Renal cortical epithelial cell (primary cell): ENCODE measurements at places on chromosomes 5 and 9.

DNA sequence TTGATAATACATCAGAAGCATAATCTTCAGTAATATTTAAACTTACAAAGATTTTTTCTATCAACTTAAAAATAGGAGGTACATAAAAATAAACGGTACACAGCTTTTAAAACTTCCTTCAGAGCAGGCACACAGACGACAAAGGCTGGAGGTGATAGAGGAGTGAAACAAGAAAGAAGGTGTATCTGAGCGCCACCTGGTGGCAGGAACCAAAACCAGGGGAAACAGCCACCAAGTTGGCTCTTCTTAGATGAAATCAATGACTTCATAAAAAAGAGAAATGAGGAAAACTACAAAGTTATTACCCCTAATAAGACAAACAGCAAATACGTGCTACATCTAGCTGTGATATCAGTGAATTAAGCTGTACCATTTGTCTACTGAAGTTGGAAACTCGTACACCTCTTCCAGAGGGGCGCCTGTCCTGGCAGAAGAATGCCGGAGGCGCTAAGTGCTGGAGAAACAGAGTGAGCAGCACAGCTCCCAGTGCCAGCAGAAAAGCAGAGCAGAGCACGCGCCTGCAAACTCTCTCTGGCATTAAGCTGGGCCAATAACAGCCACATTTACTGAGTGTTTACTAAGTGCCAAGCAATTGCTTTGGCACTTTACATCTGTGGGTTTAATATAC is 85.9 kb downstream of the SETX start:
- peak; percentile 49 for DNase-seq

DNA sequence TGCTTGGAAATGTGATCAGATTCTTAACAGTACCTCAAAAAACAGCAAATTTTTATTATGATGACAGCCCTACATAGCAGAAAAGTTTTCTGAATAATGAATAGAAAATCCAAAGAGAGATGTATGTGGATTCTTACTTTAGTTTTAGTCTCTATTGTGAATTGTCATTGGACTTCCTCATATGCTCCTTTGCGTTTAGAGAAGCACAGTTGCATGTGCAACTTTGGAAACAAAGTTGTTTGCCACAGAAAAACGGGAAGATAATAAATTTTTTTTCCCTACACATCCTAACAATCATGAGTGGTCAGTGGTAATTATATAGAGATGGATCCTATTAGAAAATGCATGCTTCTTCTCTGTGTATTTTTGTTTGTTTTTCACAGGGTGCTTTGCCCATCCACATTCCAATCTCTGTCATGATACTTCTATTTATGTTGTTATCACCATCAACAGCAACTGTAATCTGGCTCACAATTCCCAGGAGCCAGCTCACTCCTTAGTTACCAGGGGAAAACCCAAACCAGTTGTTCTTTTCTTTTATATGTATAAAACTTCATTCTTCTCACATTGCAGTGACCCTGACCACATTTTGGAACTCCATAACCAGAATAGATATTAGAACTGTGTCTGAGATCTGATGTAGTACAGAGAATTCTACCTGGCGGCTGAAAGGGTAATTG is 118.7 kb downstream of the NDUFS4 start:
- DNase-seq = peak; percentile 11

DNA sequence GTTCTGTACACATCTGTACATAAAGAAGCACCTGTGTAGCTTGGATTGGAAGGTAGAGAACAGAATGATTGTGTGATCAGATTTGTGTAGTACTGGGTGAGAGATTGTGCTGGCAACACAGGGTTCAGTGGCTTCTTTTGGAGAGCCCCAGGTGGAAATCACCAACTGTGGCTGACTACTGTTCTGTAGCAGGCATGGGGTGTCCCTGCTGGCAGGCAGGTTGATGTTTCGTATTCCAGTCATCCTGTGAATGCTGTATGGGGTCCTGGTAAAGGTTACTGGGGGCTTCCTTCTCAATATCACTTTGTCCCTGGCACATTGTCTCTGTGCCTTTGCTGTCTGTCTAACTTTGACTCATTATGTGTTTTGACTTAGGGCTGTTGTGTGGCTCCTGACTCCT is 5.3 kb downstream of the ASPN start:
- no peak for DNase-seq

DNA sequence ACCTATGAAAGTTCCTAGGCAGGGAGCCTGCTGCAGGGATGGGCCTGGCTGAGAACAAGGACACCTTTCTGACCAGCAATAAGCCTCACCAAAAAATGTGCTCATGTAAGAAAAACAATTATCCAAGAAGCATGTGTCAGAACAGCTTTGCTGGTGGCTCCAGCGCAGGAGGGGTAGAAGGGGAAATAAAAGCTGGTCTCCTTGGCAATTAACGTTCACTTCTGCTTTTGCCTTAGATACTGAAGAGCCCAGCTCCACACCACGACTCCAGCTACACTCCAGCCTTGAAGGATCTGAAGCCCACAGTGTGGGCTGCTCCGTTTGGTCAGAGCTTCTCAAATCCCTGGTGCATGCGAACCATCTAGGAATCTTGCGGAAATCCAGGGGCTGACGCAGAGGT is 107.6 kb upstream of the PHYKPL start:
- DNase-seq = no peak

- peak; percentile 30 for DNase-seq
Observed at GRCh38 chr9:122197426-122197825, 31.3 kb downstream of the LHX6 start.

- no peak for DNase-seq
Observed at GRCh38 chr9:132412089-132412488, 2.1 kb downstream of the CFAP77 start.

DNA sequence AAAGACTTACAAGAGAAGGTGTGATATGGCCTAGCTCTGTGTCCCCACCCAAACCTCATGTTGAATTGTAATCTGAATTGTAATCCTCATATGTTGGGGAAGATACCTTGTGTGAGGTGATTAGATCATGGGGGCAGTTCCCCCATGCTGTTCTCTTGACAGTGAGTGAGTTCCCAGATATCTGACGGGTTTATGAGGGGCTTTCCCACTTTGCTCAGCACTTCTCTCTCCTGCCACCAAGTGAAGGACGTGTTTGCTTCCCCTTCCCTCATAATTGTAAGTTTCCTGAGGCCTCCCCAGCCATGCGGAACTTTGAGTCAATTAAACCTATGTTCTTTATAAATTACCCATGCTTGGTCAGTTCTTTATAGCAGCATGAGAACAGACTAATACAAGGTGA is 49.0 kb downstream of the CDO1 start:
- DNase-seq = no peak

DNA sequence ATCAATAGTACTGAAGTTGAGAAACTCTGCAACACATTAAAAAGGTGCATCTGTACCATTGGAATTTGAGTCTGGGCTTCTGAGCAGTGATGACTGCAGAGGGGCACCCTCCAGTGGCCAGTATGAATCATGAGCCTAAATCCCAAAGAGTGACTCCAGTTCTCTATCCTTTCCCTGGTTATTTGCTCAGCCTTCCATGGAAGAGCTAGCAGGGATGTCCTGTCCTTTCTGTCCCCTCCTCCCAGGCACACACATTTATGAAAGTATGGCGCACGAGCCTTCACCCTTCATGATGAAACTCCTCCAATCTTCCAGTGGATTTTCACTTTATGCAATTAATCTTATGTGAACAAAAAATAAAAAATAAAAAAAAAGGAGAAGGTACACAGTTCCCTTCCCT is 81.0 kb downstream of the ESM1 start:
- DNase-seq = peak; percentile 60

GRCh38 chr9:95089257-95090022 is 228.1 kb downstream of the FANCC start:
- no peak for DNase-seq

DNA sequence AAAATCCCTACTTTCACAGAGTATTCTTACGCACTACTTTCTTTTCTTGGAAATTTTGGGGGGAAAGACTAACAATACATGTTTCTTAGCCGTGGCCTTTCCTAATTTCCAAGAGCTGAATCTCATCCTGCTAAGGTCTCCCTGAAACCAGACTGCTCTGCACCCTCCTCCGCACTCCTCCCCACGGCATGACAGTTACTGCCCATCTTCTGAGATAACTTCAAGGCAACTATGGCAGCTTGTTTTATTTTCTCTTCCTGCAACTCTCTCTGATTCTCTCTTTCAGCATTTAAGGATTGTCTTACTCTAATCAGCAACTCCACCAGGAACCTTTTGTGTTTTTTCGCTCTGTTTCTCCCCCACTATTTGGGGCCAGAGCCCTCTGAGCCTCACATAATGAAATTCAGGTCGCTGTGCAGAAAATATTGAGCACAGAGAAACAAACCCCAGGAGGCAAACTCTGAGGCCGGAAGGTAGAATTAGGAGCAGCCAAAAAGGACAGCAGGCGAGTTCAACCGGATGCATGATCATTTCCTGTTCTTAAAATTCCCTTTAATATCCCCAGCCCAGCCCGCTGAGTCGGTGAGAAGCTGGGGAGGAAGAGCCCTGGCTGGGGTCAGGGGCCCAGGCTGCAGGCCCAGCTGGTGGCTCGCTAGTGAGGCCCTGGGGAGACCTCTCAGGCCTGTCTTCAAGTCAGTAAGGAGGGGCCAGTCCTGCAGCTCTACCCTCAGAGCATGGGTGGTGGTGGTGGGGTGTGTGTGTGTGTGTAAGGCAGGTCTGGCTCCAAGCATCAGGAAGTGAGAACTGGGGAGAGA is 213.6 kb upstream of the S1PR3 start:
- DNase-seq = no peak

- peak; percentile 81 for DNase-seq
Observed at GRCh38 chr9:34139477-34140146, 13.1 kb upstream of the DCAF12 start.

GRCh38 chr9:270657-271237 is 56.1 kb downstream of the DOCK8 start:
- DNase-seq = no peak

DNA sequence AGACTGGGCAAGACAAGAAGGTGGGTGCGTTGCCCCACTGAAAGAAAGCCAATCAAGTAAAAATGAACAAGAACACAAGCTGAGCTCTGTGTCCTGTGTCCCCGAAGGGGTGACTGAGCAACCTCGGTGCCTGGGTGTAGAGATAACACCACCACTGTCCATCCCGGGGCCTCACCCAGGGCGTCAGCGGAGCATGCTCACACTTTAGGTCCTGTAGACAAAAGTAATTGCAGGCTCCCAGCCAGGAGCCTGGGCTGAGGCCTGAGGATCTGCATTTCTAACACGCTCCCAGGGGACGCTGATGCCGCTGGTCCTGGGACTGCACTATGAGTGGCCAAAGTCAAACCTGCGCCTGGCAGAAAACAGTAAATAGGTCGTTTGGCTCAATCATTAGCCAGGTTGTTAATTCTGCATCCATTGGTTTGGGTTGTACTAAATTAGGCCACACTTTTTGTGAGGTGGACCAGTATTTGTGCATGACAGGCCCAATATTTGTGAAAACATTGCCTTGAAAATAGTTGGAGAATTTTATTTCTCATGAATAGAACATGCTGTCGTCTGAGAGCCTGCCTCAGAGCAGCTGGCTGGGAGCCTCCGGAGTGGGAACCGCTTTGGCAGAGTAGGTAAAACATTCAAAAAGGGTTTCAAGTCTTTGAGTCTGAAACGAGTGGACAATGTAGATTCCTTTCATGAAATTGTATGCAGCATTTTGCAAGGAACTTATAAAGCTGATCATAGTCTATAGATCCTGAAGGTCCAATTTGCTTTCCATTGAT is 38.3 kb downstream of the ANKRD33B start:
- peak; percentile 68 for DNase-seq
